ENCODE measurements at places on chromosomes 7 and 10.

- DNase-seq = no peak
Measured at GRCh38 chr10:123991611-123992570, 100.3 kb upstream of the CPXM2 start.

DNA sequence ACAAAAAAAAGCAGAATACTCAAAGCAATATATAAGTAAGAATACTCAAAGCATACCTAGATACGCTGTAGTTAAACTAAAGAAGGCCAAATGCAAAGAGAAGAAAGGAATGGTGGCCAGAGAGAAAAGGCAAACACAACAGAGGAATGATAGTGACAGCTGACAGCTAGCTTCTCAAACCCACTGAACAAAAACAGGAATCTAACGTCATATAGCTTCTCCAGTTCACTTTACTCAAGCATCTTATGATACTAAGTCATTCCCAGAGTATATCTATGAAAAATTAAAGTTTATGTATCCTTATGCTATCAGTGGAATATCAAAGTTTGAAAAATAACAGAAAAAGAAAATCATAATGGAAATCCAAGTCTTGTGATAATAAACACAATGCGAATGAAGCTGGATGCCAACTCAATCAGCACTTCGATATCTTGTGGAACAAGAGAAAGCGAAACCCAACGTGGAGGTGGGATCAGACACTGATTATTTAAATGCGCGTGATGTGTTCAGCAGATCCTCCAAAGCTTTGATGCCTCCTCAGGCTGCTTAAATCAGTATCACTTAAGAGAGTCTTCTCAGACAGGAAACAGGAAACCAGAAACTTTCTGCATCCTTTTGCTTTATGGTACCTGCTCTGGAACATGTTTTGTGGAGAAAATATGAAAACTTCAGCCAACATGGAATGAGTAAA lies 102.8 kb downstream of the PIP4K2A start:
- DNase-seq = no peak

DNA sequence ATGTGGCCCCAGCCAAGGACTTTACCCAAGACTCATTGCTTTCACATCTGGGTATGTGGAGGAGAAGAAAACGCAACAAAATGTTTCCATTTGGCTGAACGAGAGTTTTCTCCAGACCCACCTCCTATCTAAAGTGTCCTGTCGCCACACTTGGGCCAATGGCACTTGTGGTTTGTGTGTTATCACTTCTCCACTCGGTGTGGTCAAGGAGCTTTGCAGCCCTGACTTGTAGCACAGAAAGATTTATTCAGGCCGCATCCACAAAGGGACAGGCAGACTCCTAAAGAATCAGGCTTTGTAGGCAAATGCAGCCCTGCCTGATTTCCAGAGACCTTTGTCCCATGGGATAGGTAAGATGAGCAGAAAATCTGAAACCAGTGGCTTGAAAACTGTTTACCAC lies 12.8 kb upstream of the LRRC4 start:
- DNase-seq = no peak

DNA sequence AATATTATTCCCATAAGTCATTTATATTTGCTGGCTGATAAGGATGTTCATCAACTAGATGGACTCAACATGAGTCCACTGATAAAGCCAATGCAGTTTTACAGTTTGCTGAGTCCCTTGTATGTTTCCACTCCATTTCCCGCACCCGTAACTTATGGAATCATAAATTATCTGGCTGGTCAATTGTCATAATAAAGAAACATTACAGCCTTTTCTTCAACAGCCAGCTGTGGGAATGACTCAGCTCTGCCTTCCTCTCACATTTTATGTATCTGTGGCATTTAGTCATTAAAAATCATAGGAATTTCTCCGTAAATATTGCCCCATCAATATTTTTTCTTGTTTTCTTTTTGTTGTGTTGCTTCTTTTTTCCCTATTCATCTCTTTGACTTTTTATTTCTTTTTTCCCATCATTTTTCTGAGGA lies 22.3 kb upstream of the TMEM26 start:
- no peak for DNase-seq

GRCh38 chr7:141466151-141466904 lies 84.9 kb upstream of the AGK start:
- DNase-seq = no peak

DNA sequence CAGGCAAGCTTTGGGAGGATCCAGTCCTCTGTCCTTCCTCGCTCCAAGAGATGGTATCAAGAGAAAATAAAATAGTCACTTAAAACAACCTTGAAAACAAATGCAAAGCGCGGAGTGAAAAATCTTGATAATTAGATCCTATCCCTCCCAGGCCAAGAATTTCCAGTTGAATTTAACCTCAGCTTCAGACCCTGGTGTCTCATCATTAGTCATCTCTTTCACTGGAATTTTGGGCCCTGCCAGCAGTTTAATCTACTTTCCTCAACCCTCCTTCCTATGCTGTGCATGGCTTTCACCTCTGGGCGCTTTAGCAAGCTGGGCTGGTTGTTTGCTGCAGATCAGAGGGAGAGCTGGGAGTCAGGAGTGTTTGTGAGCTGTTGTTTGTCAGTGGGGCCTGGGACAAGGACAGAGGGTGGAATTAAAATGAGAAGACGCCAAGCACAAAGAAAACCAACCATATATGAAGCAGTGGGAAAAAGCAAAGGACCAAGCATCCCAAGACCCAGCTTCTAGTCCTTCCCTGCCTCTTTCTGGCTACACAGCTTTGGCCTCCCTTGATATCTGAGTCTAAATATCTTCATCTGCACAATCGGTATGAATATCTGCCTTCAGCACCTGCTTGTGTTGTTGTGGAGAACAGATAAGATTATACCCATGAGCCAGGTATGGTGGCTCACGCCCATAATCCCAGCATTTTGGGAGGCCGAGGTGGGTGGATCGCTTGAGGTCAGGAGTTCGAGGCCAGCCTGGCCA lies 13.5 kb downstream of the MYOF start:
- no peak for DNase-seq

DNA sequence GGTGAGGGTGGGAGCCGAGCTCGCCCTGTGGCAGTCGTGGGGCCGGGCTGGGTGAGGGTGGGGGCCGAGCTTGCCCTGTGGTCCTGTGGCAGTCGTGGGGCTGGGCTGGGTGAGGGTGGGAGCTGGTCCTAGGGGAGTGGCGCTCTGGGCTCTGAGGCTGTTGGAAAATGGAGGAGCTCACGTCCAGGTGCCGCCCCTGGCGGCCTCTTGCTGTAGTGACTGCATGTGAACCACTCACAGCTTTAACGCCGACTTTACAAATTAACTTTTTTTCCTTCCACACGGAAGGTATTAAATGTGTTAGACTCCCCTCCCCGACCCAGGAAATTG lies 312.6 kb downstream of the WDR37 start:
- DNase-seq = no peak

DNA sequence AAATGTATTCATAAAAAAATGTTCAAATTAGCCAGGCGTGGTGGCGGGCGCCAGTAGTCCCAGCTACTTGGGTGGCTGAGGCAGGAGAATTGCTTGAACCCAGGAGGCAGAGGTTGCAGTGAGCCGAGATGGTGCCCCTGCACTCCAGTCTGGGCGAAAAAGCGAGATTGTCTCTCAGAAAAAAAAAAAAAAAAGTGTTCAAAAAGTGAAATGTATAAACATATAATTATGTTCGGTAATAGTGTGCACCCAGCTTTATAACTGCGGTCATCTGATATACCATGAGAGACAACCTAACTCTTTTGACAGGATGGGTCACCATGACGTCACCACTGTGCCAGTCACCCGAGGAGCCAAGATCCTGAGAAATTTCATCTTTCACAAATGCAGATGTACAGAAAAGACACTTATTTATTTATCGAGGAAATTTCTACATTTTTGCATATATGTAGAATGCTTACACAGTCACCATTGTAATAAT lies 594 bp upstream of the RP9 start:
- peak; percentile 37 for DNase-seq
